ENCODE measurements at places on chromosomes 16 and 17.

DNA sequence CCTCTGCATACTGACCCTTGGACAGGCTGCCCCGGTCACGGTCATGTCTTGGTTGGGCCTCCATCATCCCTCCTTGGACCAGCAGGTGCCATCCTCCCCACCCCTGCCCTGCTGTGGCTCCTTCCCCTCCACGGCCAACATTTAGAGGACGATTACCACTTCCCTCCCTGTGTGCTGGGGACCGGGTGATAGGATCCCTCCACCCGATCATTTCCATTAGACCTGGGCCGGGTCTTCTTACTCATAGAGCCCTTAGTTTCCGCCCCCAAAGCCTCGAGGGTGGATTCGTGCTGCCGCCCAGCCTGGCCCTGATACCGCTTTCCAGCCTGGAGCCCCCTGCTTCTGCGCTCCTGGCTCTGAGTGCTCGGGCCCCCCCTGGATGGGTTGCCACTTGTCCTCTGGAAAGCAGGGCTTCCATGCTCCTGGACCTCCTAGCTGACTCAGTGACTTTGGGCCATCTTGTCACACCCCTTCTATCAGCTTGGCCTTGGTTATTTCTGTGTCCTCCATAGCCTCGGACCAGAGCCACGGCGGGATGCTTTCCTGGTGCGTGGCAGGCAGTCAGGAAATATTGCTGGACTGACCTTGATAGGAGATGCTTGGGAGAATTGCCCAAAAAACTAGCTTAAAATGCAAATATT, 171.4 kb downstream of the SEC14L1 start:
- no peak for DNase-seq

GRCh38 chr17:57957886-57958285, 2.7 kb upstream of the CUEDC1 start:
- DNase-seq, result no peak

DNA sequence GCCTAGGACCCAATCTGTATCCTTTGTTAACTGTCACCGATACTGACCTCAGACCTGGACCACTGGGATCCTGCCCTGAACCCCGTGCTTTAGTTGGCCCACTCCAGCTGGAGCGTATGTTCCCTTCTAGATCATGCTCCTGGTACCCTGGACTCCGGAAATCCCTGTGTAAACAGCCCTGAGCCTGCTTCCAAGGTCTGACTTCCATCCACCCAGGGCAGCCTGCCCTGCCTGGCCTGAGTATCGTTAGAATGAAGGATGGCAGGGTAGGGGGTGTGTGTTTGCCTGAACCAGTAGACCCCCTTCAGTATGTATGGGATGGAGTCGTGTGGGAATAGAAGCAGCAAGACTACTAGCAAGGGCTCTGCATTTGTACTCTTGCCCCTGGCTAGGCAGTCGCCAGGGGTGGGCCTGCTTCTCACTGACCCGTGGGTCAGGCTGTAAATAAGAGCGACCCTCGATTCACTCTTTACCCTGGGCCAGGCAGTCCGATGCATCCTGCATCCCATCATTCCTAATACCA, 691 bp upstream of the TMEM98 start:
- no peak for DNase-seq

DNA sequence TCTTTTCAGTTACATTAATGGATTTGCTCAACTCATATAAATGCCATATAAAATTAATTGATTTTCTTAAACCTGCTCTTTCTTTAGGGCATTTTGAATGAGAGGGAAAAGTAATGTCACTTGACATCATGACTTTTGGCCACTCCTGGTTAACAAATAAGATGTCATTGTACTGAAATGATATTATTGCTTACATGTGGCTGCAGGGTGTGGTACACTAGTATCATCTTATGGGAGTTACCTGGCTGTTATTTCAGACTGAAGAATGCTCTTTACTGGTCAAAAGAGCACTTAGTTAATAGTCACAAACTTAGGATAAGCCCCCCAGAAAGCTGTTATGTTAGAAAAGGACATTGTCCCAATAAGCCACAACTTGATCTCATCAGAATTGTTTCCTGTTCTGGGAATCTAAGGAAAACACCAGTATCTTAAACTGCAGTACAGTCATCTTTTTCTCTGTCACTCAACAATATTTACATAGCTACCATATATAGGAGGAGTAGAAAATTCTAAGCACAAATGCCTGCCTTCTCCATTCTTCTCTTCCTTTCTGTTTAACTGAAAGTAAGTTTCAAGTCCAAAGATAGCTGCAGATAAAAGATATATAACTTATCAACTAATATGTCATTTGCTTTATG, 53.9 kb upstream of the MRC2 start:
- DNase-seq, result no peak

GRCh38 chr17:79942591-79943346, 92.9 kb downstream of the TBC1D16 start:
- no peak for DNase-seq

- peak; percentile 48 for DNase-seq
Measured at GRCh38 chr17:35460354-35460851, 11.8 kb upstream of the SLFN13 start.

- DNase-seq, result no peak
Measured at GRCh38 chr16:88698646-88699045, 7.6 kb downstream of the RNF166 start.

DNA sequence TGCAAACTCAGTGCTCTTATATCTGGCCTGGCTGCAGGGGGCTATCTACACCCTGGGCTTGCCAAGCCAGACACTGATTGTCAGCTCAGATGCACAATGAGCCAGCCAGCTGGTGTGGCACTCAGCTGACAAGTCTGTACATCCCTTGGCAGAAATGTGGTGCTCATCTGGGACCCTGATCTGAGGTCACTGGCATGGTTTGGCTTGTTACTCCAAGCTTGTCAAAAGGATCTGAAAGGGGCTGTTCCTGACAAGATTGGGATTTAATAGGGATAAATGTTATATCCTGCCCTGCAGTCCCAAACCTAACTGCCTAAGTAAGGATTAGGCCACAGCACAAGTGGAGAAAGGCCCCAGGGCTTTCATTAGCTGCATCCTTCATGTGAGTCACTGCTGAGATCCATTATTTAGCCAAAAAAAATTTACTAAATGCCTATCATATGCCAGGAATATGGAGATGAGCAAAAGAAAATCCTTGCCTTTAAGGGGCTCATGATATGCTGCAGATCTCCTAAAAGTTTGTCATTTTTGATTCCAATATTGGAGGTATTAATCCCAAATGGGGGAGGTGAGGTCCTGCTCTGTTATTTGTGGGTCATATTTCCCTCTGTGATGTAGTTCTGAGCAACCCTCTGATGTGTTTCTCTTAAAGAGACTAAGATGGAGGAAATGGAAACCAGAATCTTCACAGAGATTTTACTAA, 6.3 kb downstream of the SLC6A2 start:
- DNase-seq, result no peak

GRCh38 chr17:64507413-64507782, 621 bp downstream of the CEP95 start:
- DNase-seq, result no peak

DNA sequence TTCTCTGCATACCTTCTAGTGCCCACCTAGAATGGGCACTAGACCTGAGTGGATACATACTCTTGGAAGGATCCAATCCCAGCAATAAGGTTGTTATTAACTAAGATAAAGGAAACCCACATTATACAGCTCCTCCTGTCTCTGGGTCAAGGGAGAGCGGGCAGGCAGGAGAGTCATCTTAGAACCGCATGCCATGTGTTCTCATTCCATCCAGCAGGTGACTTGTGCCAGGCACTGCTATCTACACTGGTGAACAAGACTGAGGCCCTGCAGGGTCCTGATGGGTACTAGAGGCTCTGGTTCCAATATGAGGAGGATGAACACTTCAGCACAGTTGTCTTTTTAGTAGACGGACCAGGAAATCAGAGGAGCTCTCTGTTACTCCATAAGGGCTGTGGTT, 5.9 kb upstream of the CD300H start:
- no peak for DNase-seq

DNA sequence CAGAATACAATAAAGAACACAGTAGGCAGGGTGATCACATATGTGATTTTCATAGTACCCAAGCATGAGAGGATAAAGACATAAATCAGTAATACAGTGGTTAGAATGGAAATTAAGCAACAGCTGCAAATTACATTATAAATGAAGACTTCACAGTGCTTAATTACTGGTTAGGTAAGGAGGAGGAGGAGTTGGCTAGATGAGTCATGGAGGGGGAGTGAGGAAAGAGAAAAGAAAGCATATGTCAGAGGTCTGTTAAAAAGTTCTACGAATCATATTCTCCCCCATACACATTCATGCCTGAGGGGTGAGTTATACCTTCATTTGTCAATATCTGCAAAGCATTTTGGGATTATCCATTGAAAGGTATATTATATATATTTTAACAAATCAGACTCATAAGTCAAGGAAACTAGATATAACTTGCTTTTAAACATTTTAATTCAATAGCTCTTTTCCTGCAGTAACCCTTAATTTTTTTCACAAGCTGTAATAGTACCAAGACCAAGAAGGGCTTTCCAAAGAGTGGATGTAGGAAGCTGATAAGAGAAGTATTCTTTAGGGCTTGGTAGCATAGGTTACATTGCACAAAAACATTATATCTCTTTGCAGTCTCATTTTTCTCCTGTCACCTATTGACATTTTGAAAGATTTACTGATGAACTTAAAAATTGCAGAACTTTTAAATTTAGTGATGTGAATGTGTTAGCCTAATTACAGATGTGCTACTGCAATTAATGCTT, 99.3 kb downstream of the STXBP4 start:
- DNase-seq, result no peak

DNA sequence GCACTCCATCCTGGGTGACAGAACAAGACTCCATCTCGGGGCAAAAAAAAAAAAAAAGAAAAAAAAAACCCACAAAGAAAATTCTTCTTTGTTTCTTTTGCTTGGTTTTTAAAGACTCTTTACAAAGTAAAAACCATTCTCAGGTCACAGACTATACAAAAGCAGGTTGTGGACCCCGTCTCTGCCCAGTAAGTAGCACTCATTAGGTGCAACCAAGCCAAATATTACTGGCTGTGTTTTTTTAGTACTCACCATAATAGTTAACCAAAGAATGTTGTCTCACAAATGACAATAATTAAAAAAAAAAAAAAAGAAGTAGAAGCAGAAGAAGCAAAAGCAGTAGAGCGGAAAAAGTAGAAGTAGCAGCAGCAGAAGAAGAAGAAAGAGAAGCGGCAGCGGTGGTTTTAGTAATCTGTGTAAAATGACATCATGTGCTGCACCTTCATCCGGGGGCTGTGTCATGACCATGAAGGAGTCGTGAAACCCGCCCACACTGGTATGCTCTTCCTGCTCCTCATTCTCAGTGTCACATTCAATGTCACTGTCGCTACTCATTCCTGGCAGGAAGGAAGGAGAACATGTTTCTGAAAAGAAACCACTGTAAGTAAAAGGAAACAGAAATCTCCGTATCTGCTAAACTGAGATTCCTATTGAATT, 105.4 kb downstream of the TRIM37 start:
- peak; percentile 57 for DNase-seq

DNA sequence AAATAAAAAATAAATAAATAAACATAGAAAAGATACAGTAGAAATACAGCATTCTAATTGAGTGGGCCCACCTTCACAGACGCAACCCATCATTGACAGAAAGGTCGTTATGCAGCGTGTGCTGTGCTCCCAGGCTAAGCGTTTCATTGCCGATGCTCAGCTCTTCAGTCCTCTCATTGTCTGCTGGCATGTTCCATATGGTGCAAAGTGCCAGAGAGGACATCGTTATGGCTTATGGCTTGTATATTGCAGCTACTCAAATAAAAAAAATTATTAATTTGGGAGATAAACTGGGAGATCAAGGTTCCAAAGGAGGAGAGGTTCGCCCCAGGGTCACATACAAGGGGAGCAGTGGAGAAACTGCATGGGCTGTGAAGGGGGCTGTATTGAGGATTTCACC, 11.3 kb upstream of the UBALD2 start:
- DNase-seq, result no peak

GRCh38 chr16:80161799-80162739, 378.7 kb upstream of the DYNLRB2 start:
- no peak for DNase-seq

DNA sequence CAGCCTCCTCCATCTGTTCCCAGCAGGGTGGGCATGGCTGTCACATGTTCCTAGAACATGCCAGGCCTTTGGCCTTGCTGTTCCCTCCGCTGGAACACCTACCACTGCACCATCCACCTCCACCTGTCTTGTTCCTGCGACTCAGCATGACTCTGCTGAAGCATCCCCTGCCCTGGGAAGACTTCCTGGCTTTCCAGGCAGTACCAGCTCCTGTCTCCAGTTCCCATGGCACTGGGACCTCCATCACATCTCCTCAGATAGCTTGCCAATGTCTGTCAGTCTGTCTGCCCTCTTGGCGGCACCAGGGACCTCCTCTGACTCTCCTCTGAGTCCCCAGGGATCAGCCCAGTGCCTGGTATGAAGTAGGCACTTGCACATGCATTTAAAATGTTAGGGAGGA, 15.7 kb downstream of the PDP2 start:
- no peak for DNase-seq

DNA sequence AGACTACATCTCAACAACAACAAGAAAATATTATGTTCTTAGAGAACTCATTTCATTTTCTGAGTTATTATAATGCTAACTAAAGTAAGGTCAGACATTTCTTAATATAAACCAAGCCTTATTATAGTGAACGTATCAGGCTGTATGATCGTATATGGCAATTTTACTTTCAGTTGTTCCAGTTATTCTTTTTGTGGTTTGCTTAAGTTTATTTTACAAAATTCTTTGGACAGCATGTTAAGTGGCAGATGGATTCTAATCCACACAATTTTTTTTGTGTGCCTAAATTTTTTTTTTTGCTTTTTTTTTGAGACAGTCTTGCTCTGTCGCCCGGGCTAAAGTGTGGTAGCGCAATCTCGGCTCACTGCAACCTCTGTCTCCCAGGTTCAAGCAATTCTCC, 59.0 kb downstream of the VMP1 start:
- DNase-seq, result no peak

DNA sequence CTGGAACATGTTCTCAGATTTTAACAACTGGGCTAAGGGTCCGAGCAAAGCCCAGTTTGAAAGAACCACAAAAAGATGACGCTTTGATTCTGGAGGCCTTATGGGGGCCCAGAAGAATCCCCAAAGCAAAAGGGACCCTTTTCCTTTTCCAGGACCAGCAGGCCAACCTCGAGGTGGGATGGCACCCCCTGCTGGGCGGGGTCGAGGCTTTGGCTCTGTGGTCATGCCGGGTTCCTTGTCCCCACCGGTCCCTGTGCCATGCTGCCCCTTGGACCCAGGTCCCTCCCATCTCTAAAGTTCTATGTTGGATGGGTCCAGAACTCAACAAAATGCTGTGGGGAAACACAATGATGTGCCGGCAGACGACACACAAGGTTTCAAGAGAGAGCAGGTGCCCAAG, 30.9 kb downstream of the TMEM204 start:
- no peak for DNase-seq

DNA sequence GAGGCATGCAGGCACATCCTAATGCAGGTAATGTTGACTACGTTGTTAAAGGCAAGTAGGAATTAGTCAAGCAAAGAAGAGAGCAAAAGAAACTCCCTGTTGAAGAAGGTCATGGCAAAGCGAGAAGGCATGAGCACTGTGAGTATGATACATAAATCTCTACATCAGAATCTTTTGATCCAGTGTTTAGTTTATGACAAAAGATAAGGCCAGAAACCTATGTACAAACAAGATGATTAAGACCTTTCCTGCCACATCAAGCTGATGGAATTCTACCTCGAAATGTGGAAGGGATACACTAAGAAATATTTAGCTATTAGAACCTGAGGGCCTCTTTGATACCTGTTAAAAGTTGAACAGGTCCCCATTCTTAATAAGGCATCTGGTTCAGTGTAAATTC, 20.2 kb downstream of the SYCE1L start:
- DNase-seq, result no peak

- DNase-seq, result no peak
Measured at GRCh38 chr17:41559548-41559947, 12.3 kb downstream of the KRT9 start.
